Activated CD4-positive, alpha-beta T cell treated with anti-CD3 and anti-CD28 coated beads for 4 hours (primary cell): ENCODE measurements at places on chromosomes 7 and 10.

DNA sequence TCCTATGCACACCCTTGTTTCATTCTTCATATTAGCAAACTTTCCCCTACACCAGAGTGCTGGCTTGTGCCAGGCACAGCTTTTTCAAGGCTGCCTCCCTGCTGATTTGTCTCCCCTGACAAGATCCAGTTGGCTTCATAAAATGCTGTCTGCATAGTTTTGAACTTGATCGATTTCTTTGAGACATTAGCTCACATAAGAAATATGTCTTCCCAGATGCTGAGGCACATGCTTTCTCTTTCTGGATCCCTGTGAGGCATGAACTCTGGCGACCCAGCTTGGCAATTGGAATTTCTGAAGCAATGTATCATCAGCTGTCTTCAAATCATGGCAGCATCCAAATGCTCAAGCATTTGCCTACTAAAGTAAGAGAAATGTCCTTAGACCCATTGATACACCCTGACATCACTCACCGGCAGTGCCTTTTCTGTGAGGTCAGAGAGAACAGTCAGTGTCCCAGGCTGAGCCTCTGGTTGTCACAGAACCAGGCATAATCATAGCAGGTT, 616.4 kb upstream of the GHITM start:
- no peak for DNase-seq

- DNase-seq, result no peak
These were observed 4.9 kb downstream of the IFIT1B start for GRCh38 chr10:89382757-89383156.

GRCh38 chr7:34457329-34457728, 200.7 kb upstream of the NPSR1 start:
- DNase-seq, result no peak

DNA sequence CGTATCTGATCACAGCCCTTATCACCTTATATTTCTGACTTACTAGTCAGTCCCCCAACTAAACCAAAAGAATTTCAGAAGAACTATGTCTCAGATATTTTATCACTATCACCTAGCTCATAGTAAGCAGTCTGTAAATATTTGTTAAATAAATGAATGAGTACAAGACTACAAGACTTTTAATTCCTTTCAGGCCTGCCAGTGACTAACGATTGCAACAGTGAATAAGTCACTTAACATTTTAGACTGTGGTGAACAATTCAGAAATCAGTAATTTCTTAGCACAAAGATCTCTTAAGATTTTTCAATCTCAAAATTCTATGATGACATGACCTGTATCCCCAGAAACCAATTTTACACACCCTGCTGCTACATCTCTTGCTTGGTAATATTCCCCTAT, 162.2 kb downstream of the IMMP2L start:
- DNase-seq, result no peak

DNA sequence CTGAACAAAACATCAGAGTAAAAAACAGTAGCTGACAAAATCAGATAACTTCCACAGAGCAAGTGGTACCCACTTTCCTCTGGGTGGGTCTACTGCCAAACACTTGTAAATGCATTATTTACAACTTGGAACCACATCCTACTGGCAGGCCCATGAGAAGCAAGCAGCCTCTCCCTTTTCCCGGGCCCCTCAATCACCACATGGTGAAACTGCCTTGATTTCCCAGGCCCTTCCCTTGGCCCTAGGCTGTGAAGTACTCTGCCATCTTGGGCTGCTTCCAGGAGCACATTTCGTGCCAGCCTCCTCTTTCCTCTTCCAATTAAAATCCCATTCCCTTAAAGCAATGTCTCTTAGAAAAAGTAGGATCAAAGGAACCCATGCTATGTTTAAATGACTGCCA, 71.4 kb downstream of the CUZD1 start:
- no peak for DNase-seq

DNA sequence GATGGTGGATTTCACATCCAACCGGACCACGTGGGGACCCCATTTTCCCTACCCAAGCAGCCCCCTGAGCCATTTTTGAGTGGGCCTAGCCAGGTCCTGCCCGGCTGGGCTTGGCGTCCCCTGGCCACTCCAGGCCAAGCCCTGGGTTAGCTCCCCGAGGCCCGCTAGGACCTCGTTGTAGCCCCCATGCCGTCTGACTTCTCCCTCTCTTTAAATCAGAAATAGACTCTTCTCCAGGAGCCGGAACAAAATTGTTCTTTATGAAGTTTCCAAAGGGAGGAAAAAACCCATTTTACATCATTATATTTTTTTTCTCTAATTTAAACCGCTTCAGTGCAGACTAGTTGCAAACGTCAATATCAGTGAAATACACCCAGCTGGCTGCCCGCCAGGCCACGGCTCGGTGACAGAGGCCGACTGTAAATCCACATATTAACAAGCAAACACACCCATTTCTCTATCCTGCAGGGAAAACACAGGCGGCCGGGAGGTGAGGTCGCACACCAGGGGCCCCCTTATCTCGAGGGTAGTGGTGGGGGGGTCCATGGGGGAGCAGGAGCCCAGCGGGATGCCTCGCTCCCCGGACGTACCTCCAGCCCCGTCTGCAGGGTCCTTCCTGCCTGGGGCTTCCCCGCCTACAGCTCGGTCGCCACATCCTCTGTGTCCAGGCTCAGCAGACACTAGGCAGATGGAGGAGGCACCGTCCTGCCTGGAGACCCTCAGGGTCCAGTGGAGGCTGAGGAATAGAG, 72.7 kb downstream of the ELFN1 start:
- DNase-seq, result no peak

- DNase-seq, result no peak
These were observed 145.9 kb downstream of the GFRA1 start for GRCh38 chr10:116126954-116127695.
